IPS DF 6.9 (cell line): ENCODE measurements at places on chromosomes 3 and 15.
A peak's percentile ranks its signal among the peaks of the same experiment; 100 is the strongest.

- DNase-seq, result no peak
Observed at GRCh38 chr3:169458752-169459151, 204.8 kb downstream of the MECOM start.

GRCh38 chr3:106457281-106458180, 588.7 kb upstream of the CBLB start:
- DNase-seq, result no peak

- DNase-seq, result no peak
Observed at GRCh38 chr3:181631901-181632300, 79.8 kb upstream of the SOX2 start.

DNA sequence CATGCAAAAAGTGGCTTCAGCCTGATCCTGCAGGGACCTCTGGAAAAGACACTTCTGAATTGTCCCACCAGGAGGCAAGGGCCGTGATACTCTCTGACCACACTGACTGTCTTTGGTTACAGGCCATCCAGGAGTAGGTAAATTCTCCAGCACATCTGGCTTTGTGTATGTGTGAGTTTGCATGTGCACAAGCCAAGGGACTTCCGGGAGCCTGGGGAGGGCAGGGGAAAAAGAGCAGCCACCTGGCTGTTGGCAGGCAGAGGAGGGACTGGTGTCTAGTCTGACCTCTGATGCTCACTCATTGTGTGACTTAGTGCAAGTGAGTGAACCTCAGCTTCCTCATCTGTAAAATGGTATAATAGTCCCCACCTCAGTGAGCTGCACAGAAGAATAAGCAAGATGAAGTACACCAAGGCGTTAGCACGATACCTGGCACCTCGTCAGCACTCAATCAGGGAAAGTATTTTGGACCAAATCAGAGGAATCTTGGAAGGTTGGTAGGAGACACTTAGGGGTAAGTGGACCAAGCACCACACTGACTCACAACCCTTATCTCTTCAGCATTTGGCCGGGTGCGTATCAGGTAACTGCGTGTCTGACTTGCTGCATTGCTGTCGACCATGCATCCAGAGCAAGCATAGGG, 19.1 kb downstream of the KLHL6 start:
- DNase-seq, result no peak

GRCh38 chr3:108100906-108101660, 10.3 kb upstream of the CD47 start:
- DNase-seq, result no peak

- DNase-seq, result no peak
Observed at GRCh38 chr3:28940530-28940929, 340.3 kb upstream of the RBMS3 start.

- DNase-seq, result no peak
Observed at GRCh38 chr15:35885870-35886269, 339.9 kb upstream of the DPH6 start.

- DNase-seq, result no peak
Observed at GRCh38 chr3:170164717-170165116, 16.8 kb downstream of the PHC3 start.

- no peak for DNase-seq
Observed at GRCh38 chr15:38257676-38258075, 5.0 kb downstream of the SPRED1 start.

GRCh38 chr3:117261983-117262421, 552.4 kb downstream of the TUSC7 start:
- DNase-seq, result no peak

- DNase-seq, result no peak
Observed at GRCh38 chr3:144663456-144664436, 692.1 kb downstream of the DIPK2A start.

- DNase-seq, result no peak
Observed at GRCh38 chr3:57559526-57559925, 3.5 kb downstream of the PDE12 start.

- peak; percentile 13 for DNase-seq
Observed at GRCh38 chr15:92277776-92278175, 115.9 kb upstream of the ST8SIA2 start.

DNA sequence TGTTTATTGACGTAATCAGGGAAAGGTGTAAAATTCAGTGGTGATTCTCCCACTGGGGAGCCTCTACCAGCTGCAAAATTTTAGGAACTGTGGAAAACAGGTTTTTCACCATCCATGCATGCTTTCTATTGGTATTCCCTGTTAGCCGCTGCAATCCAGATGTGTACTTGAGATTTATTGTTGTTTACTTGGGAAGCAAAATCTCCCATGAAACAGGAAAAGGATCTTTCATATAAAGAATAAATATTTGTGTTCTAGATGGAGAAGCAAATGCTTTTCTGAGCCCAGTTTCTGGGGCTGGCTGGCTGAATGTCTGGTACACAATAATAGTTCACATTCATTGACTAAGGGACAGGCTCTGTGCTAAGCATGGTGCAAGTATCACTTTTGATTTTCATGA, 144.6 kb upstream of the RASGRP1 start:
- no peak for DNase-seq

DNA sequence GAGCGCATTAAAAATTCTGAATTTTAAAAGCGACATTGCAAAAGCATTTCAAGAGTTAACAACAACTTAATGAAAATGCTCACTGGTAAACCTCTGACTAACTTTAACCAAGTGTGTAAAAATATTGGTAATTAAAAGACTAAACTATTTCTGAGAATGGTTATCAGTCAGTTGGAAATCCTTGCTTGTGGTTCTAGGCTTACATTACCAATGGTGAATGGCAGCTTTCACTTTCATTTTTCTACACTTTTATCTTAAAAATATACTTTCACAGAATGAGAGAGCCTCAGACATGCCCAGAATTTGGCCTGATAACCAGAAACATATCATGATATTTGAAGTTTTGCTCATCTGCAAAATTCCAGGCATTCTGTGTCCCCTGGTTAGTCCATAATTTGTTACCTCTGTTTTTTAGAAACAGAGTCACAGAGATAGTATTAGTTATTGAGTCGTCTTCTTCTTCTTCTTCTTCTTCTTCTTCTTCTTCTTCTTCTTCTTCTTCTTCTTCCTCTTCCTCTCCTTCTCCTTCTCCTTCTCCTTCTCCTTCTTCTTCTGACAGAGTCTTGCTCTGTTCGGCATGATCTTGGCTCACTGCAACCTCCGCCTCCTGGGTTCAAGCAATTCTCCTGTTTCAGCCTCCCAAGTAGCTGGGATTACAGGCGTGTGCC, 5.5 kb upstream of the RNF111 start:
- DNase-seq, result no peak

DNA sequence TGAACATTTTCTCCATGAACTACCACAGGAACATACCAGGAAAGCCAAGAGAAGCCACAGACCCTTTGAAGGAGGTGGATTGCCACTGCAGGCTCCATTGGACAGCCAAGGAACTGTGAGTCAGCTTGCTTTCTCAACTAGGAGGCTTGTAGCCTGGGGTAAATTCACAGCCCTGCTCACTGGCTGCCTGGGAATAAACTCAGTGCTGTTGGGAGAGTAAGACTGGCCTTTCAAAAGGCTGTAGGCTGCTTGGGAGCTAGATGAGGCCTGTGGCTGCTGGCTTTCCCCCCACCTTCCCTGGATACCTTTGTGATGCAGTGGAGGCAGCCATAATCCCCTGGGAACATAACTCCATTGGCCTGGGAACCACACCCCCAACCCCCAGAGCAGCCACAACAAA, 223.5 kb upstream of the RBMS3 start:
- no peak for DNase-seq

- no peak for DNase-seq
Observed at GRCh38 chr3:55440104-55440708, 46.9 kb downstream of the WNT5A start.

DNA sequence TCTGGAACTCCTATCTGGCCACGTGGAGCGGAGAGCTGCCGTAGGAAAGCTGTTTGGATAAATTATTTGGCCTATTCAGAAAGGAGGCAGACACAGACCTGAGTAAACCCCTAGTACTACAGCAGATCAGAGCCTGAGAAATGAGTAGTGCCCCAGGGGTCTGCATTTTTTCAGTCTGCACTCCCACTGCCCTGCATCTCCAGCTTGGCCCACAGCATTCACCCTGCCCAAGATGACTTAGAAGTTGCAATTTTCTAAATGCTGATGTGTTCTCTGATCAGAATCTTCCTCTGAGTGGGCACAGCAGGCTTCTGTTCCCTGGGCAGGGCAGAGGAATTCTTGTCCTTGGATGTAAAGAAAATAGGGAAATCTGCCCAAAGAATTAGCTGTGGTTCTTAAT, 55.1 kb upstream of the PIK3CB start:
- DNase-seq, result no peak

- no peak for DNase-seq
Observed at GRCh38 chr3:170257145-170257544, 34.9 kb downstream of the PRKCI start.

GRCh38 chr15:60323322-60323721, 74.5 kb downstream of the ANXA2 start:
- no peak for DNase-seq

- DNase-seq, result no peak
Observed at GRCh38 chr3:185313693-185314246, 49.2 kb upstream of the MAP3K13 start.

DNA sequence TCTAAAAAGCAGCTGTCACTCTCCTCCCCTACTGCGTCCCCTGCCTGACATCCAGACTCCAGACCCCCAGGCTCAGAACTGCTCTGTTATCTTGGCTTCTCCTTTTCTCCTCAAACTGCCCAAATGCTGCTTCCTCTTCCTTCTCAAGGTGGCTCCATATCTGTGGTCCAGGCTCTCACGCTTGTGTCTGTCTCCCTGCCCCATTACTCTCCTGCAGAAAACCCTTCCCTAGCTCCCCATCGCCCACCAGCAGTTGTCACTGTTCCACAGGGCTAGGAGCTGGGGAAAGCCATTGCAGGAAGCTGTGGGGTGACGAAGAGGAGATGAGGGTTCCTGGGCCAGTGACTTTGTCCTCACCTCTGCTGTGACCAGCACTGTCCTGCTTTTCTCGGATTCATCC, 30.7 kb upstream of the CGNL1 start:
- no peak for DNase-seq

GRCh38 chr3:101984356-101984755, 135.0 kb downstream of the NFKBIZ start:
- DNase-seq, result no peak

DNA sequence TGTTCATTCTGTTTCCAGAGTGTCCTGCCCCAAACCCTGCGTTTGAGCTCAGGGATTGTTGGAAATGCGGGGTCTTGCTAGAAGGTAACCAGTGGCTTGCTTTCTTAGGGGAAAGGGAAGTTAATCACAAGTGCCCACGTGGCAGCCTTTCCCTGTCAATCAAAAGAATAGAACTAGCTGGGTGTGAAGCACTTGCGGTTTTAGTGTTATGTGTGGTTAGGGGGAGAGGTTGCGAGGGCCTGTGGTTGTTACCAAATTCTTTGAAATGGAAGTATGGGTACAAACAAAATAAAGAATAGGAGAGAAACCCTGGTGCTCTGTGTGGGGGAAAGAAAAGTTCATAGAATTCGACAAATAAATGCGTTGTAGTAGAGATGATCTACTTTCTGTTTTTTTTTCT, 67.6 kb downstream of the FNDC3B start:
- no peak for DNase-seq

DNA sequence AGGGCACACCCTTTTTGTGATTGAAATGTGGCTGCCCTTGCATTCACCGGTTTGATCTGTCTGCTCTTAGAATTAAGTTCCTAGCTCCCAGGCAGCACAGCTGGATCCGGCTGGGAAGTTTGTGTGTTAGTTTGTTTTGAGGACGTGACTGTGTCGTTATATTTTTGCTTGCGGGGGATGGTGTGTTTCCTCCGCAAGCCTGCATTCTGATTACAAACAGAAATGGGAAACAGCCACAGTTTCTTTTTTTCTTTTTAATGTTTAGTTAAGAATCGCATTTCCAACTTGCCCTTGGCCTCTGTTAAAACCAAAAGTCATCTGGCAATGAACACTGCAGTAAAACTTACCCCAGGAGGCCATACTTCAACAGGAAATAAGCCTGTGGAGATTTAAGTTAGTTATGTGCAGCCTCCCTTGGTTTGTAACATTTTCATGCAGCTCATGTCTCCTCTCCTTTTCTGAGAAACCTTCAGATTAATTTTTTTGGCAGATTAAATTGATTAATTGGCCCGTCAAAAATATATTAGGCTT, 888 bp downstream of the TMOD3 start:
- DNase-seq, result no peak

- no peak for DNase-seq
Observed at GRCh38 chr3:31268868-31269267, 263.9 kb upstream of the STT3B start.

- no peak for DNase-seq
Observed at GRCh38 chr3:56839784-56840715, 38.3 kb upstream of the ARHGEF3 start.

GRCh38 chr15:46442184-46442583, 807.4 kb downstream of the SQOR start:
- no peak for DNase-seq

- no peak for DNase-seq
Observed at GRCh38 chr3:105504440-105504951, 137.8 kb downstream of the ALCAM start.

- no peak for DNase-seq
Observed at GRCh38 chr15:92715758-92716157, 60.2 kb upstream of the FAM174B start.

DNA sequence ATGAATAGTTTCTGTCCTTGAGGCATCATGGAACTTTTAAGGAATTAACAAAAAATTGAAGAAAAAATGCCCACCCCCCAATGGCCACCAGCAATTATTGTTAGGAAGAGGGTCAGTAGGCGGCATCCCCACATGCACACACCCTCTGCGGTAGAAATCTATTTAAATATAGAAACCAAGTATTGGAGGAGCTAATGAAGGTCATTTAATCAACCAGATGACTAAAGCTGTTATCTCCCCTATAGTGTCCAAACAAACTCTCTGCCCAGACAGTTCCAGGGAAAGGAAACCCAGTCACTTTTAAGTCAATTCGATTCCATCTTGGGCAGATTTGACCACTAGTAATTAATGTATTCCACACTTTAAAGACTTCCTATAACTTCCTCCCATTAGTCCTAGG, 47.1 kb downstream of the DGKG start:
- no peak for DNase-seq

GRCh38 chr3:51394541-51394940, 3.5 kb downstream of the RBM15B start:
- DNase-seq, result no peak

DNA sequence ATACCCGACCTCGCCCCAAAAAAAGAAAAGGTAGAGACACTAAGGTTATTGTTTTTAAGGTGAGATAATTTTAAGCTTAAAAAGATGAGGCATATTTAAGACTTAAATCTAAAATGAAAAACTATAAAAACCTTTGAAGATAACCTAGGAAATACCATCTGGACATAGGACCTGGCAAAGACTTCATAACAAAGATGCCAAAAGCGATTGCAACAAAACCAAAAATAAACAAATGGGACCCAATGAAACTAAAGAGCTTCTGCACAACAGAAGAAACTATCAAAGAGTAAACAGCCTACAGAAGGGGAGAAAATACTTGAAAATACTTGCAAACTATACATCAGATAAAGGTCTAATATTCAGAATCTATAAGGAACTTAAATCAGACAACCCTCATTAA, 80.9 kb downstream of the TMCC1 start:
- no peak for DNase-seq

- no peak for DNase-seq
Observed at GRCh38 chr15:69132977-69133861, 27.2 kb upstream of the GLCE start.

GRCh38 chr15:69559440-69560190, 107.0 kb downstream of the RPLP1 start:
- DNase-seq, result no peak
